ENCODE measurements at places on chromosomes 11 and 22.

- DNase-seq, result peak; percentile 13
These were observed 910 bp downstream of the CLTCL1 start for GRCh38 chr22:19290400-19291217.

DNA sequence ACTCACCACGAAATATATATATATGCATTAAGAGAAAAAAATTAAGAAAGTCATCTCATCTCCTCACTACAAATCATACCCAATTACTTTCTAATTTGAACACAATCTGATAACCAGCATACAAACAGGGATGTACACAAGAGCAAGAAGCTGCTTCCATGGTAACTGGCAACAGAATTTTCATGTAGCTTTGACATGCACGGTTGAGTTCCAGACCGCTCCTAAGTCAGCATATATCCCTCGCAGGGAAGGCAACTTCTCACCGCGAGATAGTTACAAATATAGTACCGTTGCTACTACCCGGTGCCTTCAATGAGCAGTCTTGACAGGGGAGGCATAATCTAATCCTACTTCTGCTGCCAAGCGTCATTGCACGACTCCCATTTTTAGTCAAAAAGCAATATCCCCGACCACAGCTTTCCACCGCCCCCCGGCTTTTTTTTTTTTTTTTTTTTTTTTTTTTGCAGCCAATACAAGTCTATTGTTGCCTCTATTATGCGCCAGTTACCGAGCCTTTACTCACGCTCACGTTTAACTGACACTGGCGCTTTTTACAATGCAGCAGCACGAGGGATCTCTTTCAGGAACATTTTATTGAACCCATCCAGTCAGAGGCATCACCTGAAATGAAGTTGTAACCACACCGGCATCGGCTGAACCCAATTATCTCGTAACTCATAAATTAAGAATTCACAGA, 2.2 kb downstream of the CADM1 start:
- DNase-seq, result no peak

DNA sequence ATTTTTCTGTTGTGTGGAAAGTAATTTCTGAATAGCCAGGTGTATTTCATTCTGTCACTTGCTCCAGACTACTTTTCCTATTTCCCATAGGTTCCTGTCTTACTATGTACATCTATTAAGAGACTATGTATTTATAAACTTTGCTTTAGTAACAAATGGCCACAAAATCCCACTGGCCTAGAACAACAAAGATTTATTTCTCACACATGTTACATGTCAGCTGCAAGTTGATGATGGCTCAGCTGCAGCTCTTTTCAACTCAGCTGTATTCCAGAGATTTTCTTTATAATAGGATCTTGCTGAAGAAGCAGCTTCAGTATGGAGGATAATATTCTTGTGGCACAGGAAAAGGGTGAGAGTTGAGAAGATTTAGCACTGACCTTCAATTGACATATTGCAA, 539.6 kb upstream of the LRRC4C start:
- no peak for DNase-seq

- DNase-seq, result no peak
These were observed 155.1 kb downstream of the TENM4 start for GRCh38 chr11:79285756-79286155.

DNA sequence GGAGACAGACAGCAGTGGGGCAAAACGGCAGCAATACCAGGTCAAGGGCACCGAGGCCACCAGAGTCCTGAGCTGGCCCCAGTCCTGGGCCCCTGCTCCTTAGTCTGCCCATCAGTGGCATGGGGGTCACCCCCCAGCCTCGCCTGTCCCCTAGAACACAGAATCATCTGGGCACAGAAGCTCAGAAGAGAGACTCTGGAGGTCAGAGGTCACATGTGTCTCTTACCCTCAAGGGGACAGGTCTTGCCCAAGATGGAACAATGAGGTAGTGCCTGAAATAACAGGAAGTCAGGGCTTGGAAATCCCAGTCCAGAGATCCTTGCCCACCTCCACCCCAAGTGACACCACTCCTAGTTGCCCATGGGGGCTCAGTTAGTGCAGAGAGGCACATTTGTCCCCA, 20.6 kb downstream of the PDE2A start:
- DNase-seq, result no peak

GRCh38 chr11:7595016-7595866, 78.1 kb downstream of the CYB5R2 start:
- no peak for DNase-seq

- no peak for DNase-seq
These were observed 26.3 kb downstream of the APLNR start for GRCh38 chr11:57210781-57211180.

- no peak for DNase-seq
These were observed 364.9 kb downstream of the BRD1 start for GRCh38 chr22:49462795-49463194.

- no peak for DNase-seq
These were observed 4.5 kb upstream of the CDC42EP2 start for GRCh38 chr11:65310215-65310614.

DNA sequence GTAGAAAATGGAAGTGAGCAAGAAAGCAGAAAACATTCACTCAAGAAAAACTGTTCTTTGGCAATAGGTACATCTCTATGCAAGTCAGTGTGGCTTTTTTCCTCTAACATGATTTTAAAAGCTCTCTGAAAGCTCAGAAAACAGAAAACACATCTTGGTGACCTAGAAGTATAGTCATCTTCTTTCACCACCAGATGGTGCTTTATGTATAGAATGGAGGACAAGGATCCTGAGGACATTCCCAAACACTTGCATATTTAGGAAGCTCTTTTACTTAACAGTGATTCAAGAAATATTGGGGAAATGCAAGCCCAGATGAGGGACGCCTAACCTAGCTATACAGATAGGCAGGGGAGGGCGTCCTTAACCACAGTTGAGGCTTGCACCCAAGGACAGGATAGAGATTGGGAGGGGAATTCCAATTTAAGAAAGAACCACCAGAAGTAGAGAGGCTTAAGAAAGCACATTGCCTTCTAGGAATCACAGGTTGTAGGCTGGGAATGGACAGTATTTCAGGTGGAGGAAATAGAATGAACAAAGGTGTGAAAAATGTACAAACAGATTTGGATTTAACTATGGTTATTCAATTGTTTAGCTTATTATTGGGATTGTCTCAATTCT, 13.8 kb upstream of the CCDC81 start:
- no peak for DNase-seq

DNA sequence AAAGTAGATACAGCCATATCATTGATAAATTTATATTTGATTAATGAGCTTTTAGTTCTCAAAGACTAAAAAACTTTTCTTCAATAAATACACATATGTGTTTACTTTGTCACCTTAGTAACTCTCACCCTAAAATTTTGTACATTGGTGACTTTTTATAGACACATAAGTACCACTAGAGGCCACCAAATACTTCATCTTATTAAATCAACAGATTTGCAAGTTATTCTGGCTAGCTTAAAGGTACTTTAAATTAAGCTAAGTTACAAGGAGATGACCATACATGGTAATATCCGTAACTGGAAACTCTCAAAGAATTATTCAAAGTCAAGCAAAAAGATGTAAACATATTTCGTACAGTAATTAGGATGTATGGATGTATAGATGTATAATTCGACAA, 112.2 kb downstream of the SBF2 start:
- DNase-seq, result no peak

- DNase-seq, result no peak
These were observed 3.4 kb downstream of the ROBO3 start for GRCh38 chr11:124868331-124869274.

- no peak for DNase-seq
These were observed 110.3 kb upstream of the PITPNB start for GRCh38 chr22:28029201-28029948.

DNA sequence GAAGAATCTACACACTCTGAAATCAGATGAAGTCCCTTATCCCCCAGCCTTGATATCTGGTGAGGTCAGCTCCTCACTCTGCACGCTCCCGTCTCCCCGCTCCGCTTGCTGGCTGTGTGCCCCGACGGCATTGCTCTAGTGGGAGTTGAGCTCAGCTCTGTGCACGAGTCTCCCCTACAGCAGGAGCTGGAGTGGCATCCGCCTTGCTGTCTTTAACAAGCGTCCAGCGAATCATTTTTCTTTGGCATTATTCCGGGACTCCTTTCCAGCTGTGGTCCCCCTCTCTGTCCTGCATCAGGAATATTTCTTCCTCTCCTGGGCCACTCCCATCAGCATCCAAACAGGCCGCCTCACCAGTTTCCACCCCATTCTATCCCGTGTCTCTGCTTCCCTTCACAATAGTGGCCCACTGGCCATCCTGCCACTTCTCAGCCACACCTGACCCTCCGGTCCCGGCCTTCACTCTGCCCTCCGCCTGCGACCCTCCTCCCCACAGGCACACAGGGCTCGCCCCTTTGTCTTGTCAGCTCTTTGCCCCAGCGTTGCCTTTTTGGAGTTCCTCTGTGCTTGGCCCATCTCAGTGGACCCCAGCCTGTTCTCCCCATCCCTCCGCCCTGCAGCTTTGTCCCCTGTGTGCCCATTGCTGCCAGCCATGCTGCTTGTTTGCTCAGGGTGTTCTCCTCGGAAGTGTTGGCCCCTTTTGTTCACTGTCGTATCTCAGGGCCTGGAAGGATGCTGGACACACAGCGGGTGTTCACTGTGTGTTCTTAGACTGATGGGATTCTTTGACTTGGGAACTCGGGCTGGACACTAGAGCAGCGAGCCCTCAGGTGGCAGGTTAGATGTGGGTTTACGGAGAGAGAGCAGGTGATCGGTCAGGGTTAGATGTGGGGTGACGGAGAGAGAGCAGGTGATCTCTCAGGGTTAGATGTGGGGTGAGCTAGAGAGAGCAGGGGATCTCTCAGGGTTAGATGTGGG, 441.8 kb downstream of the TBC1D22A start:
- no peak for DNase-seq

DNA sequence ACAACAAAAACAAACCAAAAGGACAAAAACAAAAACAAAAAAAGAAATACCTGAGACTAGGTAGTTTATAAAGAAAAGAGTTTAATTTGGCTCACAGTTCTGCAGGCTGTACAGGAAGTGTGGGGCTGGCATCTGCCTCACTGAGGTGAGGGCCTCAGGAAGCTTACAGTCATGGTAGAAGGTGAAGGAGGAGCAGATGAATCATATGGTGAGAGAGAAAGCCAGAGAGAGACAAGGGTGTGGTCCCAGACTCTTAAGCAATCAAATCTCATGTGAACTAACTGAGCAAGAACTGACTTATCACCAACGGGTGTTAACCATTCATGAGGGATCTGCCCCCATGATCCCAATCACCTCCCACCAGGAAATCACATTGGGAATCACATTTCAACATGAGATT, 58.8 kb upstream of the ZBED5 start:
- DNase-seq, result no peak

- no peak for DNase-seq
These were observed 1.1 kb upstream of the TMA7B start for GRCh38 chr22:39958949-39959639.

DNA sequence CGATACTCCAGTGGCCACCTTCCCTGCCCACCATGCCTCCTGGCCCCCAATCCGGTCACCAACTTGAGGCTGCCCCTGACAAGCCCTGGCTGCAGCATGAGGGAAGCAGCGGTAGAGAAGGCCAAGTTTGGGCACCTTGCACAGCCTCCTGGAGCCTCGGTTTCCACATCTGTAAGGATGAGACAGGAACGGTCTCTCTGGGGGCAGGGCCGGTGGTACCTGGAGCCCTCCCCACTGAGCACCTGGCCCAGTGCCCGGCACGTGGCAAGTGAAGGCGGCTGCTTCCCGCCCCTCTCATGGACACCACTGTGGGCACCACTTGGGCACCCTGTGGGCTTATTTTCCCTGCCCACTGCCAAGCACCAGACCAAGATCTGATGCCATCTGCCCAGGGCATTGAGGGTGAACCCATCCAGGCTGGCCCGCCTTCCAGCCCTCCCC, 77.8 kb downstream of the CDKN1C start:
- DNase-seq, result no peak

DNA sequence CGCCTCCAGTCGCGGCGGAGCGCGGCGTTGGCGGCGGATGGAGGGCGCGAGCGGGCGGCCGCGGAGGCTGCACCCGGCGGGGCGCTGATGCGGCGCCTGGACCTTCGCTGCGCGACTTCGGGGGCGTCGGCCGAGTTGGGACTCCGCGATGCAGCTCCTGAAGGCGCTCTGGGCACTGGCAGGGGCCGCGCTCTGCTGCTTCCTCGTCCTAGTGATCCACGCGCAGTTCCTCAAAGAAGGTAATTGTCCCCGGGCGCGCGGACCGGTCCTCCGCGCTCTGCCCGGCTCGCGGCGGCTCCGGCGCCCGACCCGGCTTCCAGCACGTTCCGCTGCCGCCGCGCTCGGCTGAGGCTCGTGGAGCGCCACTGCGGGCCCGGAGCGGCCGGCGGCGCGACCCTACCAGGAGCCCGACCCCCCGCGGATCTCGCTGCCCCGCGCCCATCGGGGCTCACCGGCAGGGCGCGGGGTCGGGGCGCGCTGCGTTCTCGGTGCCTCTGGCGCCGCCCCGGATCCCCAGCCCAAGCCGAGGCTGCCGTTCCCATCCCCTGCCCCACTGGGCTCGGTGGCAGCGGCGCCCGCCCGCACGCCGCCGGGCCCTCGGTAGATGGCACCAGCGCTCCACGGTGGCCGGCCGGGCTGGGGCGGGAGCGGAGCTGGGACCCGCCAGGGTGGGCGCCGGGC, 1251.2 kb downstream of the BRD1 start:
- no peak for DNase-seq

DNA sequence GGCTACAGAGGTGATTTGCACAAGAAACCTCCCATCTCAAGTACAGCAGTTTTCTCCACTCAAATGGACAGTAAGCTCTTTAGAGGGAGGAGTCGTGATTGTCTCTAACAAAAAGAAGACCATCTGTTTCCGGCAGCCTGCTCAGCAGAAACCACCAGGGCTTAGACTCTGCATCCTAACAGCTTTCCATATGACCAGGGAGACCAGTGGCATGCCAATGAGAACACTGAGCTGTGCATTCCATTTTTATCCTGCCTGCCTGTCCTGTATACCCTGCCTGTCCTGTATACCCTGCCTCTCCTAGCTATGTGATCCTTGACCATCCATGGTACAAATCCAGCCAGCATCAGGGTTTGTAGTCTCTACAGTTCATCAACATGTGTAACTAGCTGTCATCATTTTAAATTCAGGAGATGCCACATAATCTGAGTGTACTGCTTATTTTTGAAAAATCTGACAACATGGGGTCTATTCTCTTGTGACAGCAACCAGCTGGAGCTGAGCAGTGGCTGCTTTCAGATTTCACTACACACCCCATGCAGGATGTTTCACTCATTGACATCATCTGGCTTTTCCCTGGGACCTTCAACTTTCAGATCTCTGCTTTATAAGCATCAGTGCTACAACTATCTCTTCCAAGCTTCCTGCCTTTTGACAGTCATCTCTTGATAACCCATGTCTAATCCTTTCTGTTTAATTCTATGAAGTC, 50.5 kb upstream of the POU2AF2 start:
- DNase-seq, result no peak

DNA sequence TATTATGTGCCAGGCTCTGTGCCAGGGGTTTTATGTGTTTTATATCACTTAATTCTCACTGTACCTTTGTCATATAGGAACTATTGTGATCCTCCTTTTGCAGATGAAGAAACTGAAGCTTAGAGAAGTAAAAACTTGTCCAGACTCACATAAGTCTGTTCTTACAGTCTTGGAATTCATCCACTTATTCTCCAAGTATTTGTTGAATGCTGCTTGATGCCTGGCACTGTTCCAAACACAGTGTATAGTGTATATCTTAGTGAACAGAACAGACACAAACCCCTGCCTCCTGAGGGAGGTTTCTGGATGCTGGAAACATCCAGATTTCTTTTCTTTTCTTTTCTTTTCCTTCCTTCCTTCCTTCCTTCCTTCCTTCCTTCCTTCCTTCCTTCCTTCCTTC, 29.0 kb upstream of the FGF3 start:
- no peak for DNase-seq

All from T1000 (cell line).